HFFc6 (cell line): ENCODE measurements at places on chromosomes 5 and 9.

DNA sequence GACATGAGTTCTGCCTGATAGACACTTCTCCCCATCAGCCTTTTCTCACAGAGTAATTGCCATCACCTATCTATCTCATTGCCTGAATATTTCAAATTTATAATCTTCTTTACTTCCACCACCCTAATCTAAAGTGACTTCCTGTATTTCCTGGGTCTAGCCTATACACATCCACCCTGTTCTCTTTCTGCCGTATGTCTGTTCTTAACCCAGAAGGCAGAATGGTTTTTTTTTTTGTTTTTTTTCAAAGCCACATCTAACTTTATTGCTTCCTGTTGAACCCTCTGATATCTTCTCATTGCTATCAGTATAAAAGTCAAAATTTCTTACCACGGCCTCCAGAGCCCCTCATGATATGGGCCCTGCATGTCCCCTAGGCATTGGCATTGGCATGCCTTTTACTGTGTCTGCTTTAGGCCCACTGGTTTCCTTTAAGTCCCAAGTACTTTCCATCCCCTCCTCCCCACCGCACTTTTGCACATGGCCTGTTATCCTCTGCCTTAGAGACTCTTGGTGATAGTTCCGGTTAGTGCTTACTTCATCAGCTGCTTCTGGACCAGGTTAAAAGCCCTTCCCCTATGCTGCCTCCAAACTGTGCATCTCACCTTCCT lies 159.9 kb downstream of the MAN2A1 start:
- no peak for DNase-seq
- H3K36me3 ChIP-seq = peaks cover 40% of the 10 kb centered on the region
- no peak overlapping the region for H3K27ac ChIP-seq
- no peak overlapping the region for H3K4me3 ChIP-seq
- H3K4me1 ChIP-seq = peaks cover 37% of the 10 kb centered on the region
- no peaks in the 10 kb centered on the region for H3K27me3 ChIP-seq

DNA sequence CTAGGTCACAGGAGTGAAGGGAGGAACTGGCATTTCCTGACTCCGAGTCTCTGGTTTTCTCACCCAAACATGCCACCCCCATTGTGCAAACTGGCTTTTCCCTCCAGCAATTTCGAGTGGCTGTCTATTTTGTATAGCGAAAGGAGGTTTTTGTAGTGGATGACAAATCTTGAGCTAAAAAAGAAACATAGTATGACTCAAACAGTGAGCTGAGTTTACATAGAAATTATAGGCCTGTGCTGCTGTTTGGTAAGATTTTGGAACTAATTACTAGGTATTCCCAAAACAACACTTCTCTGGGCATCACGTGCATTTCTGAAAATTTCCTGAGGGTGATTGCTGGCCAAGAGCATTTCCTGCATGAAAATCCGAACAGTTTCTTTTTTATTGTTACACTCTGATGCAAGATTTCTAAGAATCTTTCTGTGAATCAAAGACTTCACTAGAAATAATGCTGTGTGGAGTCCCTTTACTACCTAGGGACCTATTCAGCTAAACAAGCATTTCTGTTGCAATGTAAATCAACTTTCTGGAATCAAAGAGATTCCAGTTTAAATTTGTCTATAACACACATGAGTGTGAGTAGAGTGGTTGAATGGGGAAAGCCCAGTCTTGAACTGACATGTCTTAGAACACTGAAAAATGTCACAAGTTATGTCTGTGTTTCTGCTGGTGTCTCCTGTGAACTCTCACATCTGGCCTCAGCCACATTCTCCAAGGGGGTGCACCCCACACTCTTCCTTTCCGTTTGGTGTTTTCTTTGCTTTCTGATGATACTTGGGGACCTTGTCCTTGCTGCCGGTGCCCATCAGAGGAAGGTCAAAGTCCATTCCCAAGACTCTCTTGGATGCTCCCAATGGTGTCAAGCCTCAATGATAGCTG lies 33.3 kb upstream of the DAPK1 start:
- H3K36me3 ChIP-seq = no peaks in the 10 kb centered on the region
- DNase-seq = no peak
- peaks cover under 1% of the 10 kb centered on the region; the same call in 1 of the 2 replicates for H3K27me3 ChIP-seq
- H3K4me3 ChIP-seq = no peak overlapping the region
- no peak overlapping the region for H3K27ac ChIP-seq
- no peaks in the 10 kb centered on the region for H3K4me1 ChIP-seq

DNA sequence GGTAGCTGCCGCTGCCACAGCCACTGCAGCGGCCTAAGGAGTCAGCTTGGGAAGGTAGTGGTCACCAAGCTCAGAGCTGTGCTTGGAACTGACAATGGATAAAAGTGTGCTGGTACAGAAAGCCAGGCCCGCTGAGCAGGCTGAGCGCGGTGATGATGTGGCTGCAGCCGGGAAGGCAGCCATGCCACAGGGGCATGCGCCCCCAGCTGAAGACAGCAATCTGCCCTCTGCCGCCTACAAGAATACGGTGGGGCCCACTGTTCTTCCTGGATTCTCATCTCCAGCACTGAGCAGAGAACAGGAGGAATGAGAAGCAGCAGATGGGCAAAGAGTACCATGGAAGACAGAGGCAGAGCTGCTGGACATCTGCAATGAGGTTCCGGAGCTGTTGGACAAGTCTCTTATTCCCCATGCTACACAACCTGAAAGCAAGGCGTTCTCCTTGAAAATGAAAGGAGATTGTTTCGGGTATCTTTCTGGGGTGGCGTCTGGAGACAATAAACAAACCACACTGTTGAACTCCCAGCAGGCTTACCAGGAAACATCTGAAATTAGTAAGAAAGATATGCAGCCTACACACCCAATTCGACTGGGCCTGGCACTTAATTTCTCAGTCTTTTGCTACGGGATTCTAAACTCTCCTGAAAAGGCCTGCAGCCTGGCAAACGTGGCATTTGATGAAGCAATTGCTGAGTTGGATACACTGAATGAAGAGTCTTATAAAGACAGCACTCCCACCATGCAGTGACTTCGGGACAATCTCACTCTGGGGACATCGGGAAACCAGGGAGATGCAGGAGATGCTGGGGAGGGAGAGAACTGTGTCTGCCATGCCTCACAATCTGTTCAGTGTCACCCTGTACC lies 22.8 kb upstream of the ANKRD18A start:
- no peak overlapping the region for H3K27ac ChIP-seq
- H3K36me3 ChIP-seq = no peaks in the 10 kb centered on the region
- no peaks in the 10 kb centered on the region; the same call in 1 of the 2 replicates for H3K27me3 ChIP-seq
- H3K4me1 ChIP-seq = no peaks in the 10 kb centered on the region; the same call in 1 of the 2 replicates
- no peak for DNase-seq

GRCh38 chr9:89718176-89718575 lies 113.4 kb downstream of the GADD45G start:
- no peak overlapping the region for H3K27ac ChIP-seq
- no peaks in the 10 kb centered on the region; the same call in 1 of the 2 replicates for H3K36me3 ChIP-seq
- no peak for DNase-seq
- H3K27me3 ChIP-seq = peaks cover 1% of the 10 kb centered on the region
- H3K4me1 ChIP-seq = no peaks in the 10 kb centered on the region

- no peak for DNase-seq
- H3K4me1 ChIP-seq = peaks cover 6% of the 10 kb centered on the region
- no peaks in the 10 kb centered on the region for H3K36me3 ChIP-seq
These were observed 258.3 kb upstream of the ADAMTSL1 start for GRCh38 chr9:18215626-18216025.
